ENCODE measurements at places on chromosomes 11 and 22. TPM values are rescaled to one million over a fixed set of nuclear protein-coding genes. Genes with fewer than 3 reads are reported as not detected.

- no peak overlapping the region for H3K27ac ChIP-seq
- H3K4me1 ChIP-seq = no peaks in the 10 kb centered on the region
- H3K4me3 ChIP-seq = no peak overlapping the region
- no peak for DNase-seq
- H3K27me3 ChIP-seq = peaks cover 10% of the 10 kb centered on the region
Measured at GRCh38 chr11:122215244-122215992, 99.4 kb upstream of the BLID start.

DNA sequence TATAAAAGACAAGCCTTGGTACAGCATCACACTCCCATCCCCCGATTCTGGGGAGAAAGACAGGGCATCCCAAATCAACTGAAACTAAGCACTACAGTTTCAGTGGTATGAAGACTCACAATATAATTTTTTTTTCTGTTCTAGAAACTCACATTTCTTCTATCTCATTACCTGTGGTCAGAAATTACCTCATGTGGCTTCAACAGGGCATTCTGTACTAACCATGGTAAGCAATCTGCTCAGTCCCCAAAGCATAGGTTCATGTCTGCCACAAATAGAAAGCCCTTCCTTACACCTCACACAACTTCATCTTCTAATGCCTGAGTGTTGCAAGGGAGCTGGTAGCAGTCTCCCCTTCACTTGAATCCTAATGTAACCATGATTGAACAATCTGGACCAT lies 147.4 kb upstream of the POU2AF2 start:
- H3K27me3 ChIP-seq = peaks cover 6% of the 10 kb centered on the region
- no peak overlapping the region for H3K27ac ChIP-seq
- no peaks in the 10 kb centered on the region for H3K36me3 ChIP-seq
- no peaks in the 10 kb centered on the region for H3K4me1 ChIP-seq
- DNase-seq = no peak

GRCh38 chr11:7486098-7486780 lies 933 bp downstream of the OLFML1 start:
- no peak overlapping the region for H3K27ac ChIP-seq
- no peaks in the 10 kb centered on the region for H3K27me3 ChIP-seq
- no peak overlapping the region for H3K4me3 ChIP-seq
- H3K4me1 ChIP-seq = no peaks in the 10 kb centered on the region
- no peak for DNase-seq

DNA sequence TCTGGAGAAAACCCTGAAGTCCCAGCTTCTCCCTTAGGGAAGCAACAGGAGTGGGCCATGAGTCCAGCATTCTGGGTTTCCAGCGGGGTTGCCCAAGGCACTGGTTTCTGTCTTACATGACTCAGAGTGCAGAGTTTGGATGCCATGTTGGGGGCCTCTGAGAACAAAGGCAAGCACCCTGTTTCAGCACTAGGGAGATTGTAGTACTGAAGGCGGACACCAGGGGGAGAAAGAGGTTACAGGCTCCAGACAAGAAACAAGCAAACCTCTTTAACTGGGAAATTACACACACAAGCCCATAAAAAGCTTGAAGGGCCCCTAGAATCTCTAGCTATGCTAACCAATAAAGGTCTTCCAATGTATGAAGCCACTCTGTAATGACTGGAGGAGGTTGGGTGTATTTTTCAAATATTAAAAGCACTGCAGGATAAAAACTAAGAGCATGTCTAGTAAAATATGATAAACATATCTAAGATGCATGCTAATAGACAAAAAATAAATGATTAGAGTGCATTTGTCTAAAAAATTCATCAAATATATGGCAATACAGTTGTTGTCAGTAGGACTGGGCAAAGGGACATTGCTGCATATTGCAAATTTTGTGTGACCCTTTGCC lies 7.1 kb downstream of the MS4A6E start:
- no peak overlapping the region for H3K4me3 ChIP-seq
- H3K27me3 ChIP-seq = peaks cover 25% of the 10 kb centered on the region
- DNase-seq = no peak
- no peaks in the 10 kb centered on the region for H3K36me3 ChIP-seq
- peaks cover 7% of the 10 kb centered on the region for H3K4me1 ChIP-seq

- H3K27me3 ChIP-seq = peaks cover 34% of the 10 kb centered on the region
- H3K36me3 ChIP-seq = no peaks in the 10 kb centered on the region
- no peaks in the 10 kb centered on the region for H3K4me1 ChIP-seq
- no peak for DNase-seq
Measured at GRCh38 chr11:57155838-57156607, 25.7 kb upstream of the LRRC55 start.

- H3K27me3 ChIP-seq = no peaks in the 10 kb centered on the region
- no peak overlapping the region for H3K4me3 ChIP-seq
- peaks cover 9% of the 10 kb centered on the region for H3K4me1 ChIP-seq
- DNase-seq = no peak
- H3K36me3 ChIP-seq = no peaks in the 10 kb centered on the region
Measured at GRCh38 chr11:102600666-102601065, 24.5 kb downstream of the MMP20 start.

- DNase-seq = no peak
- H3K4me3 ChIP-seq = peak overlapping the region; percentile 88
- H3K36me3 ChIP-seq = no peaks in the 10 kb centered on the region
- peak overlapping the region; percentile 98 for H3K27ac ChIP-seq
- H3K4me1 ChIP-seq = peaks cover 38% of the 10 kb centered on the region
Measured at GRCh38 chr11:73995247-73995646, 12.6 kb upstream of the UCP2 start.

DNA sequence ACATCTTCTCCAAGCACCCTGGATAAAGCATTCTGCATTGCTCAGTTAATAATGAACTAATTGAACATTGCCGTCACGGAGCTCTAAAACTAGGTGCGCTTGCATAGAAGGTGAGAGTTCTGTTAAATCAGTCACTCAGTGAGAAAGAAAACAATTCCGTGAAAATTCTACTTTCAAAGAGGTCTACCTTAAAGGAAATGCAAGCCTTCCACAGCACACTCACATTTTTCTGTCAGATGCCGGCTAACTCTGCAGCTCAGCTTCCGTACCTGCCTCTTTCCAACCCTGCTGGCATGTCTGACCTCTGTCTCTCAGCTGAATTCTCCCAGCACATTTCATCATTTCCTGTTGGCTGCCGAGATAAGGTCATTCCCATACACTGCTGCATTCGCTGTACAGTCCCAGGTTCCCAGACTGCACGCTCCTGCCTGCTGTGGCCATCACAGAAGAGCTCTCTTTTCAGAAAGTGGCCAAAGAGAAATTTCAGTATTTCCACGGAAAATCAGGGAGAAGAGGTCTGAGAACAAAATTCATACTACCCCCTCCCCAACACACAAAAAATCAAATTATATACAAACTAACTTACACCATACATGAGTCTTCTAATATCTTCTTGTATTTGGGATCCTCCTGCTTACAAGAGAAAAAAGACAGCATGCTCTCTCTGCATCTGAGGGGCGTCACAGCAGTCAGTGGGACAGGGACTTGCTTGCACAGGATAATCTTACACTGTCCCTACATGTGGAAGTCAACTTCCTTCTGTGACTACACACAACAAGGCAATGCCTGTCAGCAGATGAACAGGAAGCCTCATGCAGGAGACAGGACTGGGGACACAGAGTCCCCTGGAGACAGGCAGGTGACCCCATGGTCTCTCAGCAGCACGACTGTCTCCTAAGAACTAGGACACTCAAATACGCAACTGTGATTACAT lies 55.1 kb downstream of the PACSIN2 start:
- H3K36me3 ChIP-seq = no peaks in the 10 kb centered on the region
- H3K4me1 ChIP-seq = peaks cover 35% of the 10 kb centered on the region
- no peak for DNase-seq

DNA sequence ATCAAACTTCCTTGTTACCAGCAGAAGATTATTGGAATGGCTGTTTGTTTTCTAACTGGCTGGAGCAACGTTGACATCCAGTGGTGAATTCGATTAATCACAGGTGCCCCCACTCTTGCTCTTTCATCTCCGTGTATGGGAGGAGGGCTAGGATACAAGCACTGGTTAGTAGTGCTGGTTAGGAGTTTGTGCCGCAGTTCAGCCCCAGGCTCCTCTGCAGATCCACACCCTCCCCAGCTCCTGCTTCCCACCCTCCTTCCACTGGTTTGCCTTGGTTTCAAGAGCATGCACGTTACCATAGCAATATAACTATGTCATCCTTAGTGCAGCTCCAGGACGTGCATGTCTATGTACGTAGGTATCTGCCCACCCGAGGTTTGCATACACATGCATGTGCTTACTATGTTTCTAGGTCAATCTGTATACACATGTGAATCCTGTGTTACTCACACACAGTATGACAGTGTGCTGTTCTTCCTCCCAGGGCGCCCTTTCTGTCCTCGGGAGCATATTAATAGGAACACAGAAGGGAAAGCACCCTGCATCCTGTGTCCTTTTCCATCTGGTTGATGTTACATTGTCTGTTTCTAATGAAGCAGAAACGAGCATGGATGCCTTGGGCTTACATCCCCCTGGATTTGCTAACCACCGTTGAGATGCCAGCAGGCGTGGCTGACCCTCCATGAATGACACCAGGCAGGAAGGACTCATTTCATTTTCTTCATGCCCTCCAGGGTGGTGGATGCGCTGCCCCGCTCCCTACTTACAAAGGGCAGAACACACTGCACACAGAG lies 539.3 kb downstream of the OPCML start:
- no peaks in the 10 kb centered on the region for H3K36me3 ChIP-seq
- H3K27me3 ChIP-seq = peaks cover 11% of the 10 kb centered on the region
- H3K4me3 ChIP-seq = no peak overlapping the region
- no peaks in the 10 kb centered on the region for H3K4me1 ChIP-seq
- no peak for DNase-seq
- no peak overlapping the region for H3K27ac ChIP-seq

GRCh38 chr22:20088263-20088648 lies 8.2 kb downstream of the DGCR8 start:
- H3K27me3 ChIP-seq = no peaks in the 10 kb centered on the region
- peaks cover 24% of the 10 kb centered on the region for H3K36me3 ChIP-seq
- no peak overlapping the region for H3K4me3 ChIP-seq
- no peak for DNase-seq
- H3K4me1 ChIP-seq = peaks cover 31% of the 10 kb centered on the region
- H3K27ac ChIP-seq = no peak overlapping the region

DNA sequence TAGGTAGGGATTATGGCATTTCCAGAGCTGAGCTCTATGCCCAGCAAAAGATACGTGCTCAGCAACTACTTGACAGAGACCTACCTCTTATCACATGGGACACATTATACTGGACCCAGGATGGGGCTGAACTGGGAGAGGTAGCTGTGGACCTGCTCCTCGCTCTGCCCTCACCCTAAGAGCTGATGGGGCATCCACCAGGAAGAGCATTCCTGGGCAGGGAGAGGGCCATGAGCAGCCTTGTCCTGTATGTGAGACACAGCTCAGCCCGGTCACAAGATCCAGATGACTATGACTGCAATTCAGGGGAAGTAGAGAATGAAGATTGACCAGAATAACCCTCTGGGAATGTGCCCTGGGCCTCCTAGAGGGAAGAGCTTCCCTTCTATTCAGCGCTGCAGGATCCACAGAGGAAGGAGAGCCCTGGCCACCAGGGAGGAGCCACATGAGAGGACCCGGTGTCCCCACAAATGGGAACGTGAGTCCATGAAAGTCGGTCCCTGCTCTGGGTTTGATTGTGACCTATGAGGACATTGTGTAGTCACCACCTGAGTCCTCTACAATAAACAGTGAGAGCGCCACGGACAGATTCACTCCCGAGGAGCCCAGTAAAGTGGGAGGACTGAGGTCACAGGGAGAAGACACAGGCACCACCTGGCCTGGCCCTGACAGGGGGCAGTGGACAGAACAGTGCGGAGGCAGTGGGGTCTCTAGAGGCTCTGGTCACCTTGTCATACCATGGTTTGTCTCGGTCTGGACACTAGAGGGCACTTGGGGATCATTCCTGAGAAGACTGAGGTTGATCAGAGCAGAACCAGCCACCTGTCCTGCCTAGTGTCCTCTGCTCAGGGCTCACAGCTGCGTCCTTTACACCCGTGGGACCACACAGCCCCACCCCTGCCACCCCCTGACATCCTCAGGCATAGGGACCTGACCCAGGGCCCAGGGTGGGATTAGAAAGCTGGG lies 99.5 kb downstream of the ZNF280B start:
- no peak for DNase-seq
- no peaks in the 10 kb centered on the region for H3K4me1 ChIP-seq
- peaks cover 43% of the 10 kb centered on the region for H3K27me3 ChIP-seq

DNA sequence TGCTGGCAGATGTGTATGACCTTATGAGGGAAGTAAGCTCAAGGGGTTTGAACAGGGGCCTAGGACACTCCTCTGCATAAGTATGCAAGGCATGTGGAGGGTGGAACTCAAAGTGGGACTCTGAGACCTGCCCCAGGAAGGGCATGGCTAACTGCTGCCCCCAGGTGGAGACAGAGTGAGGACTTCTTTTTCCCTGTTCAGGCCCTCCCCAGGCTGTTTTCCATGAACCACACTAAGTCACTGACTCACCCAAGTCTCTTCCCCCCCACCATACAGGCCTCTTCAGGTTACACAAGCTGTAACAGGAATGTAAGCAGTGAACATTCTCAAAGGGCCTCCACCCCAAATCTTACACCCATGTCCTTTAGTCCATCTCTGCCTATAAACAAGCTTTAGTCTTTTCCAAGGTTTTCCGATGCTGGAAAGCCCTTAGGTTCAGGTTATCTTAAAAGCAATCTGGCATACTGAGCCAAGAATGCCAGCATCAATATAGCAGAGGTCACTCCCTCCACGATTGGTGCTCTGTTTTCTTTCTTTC lies 13.1 kb downstream of the EEF1G start:
- peak overlapping the region; percentile 5 for H3K4me3 ChIP-seq
- no peak for DNase-seq
- H3K36me3 ChIP-seq = peaks cover 26% of the 10 kb centered on the region
- peaks cover 54% of the 10 kb centered on the region for H3K4me1 ChIP-seq
- peak overlapping the region; percentile 90 for H3K27ac ChIP-seq

DNA sequence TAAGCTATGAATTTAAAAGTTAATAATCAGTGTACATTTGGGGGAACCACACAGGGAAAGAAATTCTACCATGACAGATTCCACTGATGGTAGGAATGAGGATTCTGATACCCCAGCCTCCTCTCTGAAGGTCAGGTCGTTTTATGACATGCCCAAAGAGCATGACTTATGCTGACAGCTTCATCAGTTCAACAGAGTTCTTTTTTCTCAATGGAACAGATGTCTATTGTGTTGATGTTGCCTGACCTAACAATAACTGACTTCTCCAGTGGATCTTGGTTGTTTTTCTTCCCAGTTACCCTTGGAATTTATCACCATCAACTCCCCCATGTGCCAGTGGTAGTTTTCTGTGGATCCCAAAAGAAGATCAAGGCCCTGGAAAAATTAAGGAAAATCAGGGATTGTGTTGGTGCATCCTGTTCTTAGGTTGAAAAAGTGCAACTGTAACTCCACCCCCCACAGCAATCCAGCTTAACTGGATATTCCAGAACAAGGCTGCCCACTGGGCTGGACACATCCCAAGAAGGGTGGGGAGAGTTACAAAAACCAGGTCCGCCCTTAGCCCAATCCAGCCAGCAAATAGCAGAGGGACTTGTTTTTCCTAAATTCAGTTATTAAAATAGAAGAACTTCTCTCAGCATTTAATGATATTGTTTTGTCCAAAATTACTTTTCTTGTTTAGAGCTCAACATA lies 31.5 kb upstream of the CAT start:
- no peak overlapping the region for H3K27ac ChIP-seq
- H3K4me3 ChIP-seq = no peak overlapping the region
- H3K27me3 ChIP-seq = peaks cover 33% of the 10 kb centered on the region
- H3K4me1 ChIP-seq = peaks cover 9% of the 10 kb centered on the region

KDM4D gene
- 0.38 TPM for total RNA-seq

OR8G5 gene
- total RNA-seq = not detected

HBB gene
- total RNA-seq = not detected

OR56A1 gene
- 0.05 TPM for total RNA-seq

ABCC8 gene
- not detected for total RNA-seq
